ENCODE measurements at places on chromosomes 7 and 10.

DNA sequence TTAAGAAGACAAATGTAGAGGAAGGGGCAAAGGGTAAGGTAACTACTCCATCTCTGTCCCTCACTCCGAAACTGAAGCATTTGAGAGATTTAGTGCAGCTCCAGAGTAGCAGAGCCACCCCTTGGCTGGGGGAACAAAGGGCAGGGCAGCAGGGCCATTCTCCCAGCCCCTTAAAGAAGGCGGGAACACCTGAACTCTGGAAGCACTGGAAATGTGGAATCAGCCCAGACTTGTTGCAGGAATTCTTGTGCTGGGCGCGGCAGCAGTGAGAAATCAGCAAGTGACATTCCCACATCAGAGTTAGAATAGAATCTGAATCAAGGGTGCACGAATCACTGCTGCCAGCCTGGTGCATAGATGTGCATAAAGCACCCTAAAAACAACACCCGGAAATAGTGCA is 34.4 kb upstream of the GRM8 start:
- DNase-seq: no peak

DNA sequence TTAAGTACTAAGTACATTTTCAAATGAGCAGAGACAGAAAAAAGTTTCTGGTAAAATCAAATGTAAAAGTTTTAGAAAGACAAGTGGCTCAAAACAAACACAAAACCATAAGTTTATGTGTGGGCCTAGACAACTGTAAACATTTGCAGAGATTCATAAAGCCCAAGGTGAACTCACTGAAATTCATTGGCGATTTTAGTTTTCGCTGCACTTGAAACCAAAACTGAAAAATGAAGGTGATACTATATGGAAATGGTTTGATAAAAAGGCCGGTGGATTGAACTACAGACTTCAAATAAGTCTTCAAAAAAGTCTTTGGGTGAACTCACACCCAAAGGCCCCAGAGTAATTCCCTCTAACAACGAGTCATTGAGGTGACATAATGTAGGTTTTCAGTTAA is 1184.9 kb upstream of the C7orf33 start:
- DNase-seq: no peak

GRCh38 chr7:95229301-95229700 is 95.0 kb downstream of the PON1 start:
- no peak for DNase-seq

- DNase-seq: no peak
Measured at GRCh38 chr10:23585186-23585585, 146.3 kb downstream of the OTUD1 start.

GRCh38 chr10:31515819-31516402 is 196.9 kb downstream of the ZEB1 start:
- no peak for DNase-seq

DNA sequence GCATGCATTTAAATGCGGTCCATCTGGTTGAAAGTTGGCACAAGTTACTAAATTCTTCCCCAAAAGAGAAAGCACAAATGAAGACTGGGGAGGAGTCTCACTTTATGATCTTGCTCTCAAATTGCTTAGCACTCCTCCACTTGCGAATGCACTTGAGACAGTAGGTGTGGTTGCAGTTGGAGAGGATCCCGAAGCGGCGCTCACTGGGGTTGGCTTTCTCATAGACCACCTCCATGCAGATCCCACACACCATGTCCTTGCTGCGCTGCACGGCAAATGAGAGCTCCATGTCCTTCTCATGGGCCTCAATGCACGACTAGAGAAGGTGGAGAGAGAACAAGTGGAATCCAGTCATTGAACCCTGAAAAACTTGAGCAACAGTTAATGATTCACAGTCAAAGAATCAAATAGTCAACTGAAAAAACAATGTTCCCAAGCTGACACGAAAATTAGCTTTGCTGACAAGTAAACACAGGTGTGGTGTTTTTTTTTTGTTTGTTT is 22.7 kb downstream of the MKRN1 start:
- DNase-seq: no peak

- DNase-seq: no peak
Measured at GRCh38 chr7:103423467-103424179, 22.4 kb downstream of the SLC26A5 start.

DNA sequence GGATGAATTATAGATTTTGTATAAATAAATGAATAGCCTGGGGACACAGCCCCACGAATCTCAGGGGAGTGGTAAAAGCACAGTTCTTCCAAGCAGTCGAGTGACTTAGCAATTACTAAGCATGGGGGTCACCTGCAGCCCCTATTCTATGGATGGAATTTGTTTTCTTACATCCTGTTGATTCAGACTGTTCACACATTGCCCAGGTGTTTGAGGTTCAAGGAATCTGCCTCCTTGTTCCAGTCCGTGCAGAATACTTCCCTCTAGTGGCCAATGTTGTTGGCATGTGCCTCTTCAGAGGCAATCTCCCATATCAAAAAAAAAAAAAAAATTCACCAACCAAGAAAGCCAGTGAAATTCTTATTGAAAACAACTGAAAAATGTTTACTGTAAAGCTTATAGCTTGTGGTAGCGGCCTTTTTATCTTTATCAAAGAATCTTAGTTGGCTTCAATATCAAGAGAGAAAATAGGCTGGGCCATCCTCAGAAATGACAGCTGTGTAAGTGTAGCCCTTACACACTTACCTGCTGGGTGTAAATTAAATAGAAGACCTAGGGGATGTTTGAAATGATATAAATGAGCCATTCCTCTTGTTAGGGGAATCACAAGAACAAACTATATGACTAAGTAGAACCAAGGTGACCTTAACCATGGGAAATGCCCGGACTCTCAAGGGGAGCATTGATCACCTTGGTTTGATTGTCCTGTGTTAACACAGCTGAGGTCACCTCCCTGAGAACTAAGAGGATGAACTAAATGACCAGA is 7.8 kb downstream of the LIPM start:
- peak; percentile 54 for DNase-seq

DNA sequence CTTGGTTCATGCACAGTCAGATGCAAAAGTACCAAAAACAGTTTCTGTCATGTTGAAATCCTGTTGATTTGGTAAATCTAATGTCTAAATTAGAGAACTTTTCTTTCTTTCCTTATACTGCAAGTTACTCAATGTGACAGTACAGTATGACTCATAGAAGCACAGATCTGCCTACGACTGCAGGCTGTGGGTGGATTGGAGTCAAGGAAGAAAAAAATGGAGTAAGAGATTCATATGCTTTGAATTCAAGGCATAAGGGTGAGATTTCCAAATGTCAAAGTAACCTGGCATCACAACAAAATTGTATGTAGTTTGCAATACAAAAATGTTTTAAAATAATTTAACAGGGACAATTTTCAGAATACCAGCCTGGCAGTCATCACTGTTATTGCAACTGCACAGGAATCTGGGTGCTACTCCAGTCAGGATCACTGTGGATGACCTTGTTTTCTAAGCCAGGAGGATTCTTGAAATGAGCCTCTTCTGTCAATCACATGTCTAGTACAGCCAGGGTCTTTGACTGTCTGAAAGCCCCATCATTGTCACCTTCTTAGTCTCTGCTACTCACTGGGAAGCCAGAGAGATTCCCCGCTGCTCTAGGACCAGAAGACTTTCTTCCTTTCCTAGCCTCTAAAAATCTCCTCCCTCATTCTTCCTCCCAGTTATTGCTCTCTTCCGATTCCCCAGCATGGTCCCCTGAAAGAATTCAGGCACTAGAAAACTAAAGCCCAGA is 83.6 kb downstream of the CD36 start:
- no peak for DNase-seq

DNA sequence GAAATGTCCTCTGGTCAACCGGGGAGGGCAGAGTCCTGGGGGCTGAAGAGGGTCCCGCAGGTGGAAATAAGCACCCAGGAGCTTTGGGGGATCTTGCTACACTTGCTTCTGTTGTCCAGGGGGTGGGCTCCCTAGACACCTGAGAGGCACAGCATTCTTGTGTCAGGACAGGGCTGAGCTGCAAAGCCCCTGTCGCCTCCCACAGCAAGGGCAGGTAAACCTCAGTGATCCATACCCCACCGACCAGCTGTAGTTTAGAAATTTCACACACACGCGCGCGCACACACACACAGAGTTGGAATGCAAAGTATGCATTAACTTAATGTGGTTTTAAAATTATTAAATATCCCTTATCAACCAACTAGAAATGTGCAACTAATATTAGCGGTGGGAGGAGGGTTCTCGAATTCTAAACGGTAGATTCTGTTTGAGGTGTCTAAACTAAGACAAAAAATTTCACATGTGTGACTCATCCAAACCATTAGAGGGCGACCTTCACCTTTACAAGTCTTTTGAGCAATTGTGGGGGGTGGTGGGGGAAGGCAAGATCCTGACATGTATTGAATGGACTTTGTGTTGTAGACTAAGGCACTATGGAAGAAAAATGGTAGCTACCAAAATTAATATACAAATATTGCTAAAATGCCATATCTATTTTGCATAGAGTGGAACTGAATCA is 34.3 kb upstream of the PTF1A start:
- peak; percentile 55 for DNase-seq

DNA sequence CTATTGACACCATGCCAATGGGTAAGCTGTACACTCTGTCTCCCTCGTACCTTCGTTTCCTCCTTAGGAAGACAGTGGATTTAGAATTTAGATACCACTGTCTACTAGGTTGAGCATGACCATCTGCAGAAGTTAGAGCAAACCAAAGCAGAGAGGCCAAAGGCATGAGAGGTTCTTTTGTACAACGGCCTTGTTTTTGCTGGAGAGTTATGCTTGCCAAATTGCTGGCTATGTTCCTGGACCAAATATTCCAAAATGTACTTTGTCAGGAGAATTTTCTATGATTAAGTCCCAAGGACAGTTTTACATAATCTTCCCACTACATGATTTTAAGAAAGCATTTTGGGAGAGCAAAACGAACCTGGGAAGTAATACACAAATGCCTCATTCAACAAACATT is 47.9 kb upstream of the PLCE1 start:
- DNase-seq: no peak

GRCh38 chr10:108187408-108188012 is 1023.0 kb upstream of the SORCS1 start:
- DNase-seq: no peak

DNA sequence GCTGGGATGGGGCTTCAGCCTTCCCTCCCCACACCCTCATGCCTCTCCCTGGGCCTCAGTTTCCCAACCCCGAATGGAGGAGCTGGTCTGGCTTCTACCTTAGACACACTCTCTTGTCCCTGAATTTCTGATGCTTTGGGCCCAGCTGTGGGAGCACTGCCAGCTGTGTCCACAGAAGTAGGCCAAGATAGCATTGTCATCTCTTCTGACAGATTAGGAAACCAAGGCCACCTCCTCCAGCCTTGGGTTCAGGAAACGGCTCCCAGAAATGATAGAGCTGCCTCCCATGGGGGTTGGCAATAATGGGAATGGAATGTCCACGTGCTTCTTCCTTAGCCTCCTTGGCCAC is 1.3 kb downstream of the PPIF start:
- peak; percentile 64 for DNase-seq

GRCh38 chr7:125675640-125676039 is 746.0 kb upstream of the POT1 start:
- peak; percentile 54 for DNase-seq

DNA sequence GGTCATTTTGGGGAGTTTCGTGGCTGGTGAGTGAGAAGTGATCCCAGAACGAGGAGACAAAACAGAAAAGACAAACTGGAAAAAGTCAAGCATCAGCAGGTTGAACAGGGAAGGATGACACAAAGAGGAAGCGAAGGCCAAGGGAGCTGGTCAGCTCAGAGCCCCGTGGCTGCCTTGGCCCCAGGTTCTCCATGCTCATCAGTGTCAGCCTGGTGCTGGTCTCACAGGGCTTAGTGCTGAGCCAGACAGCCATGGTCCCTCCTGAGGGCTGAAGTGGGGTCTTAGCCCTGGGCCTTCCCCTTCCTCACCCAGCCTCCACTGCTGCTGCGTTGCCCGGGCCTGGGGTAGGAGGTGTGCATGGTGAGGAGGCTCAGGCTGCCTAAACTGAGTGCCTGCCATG is 183.6 kb downstream of the PFKFB3 start:
- DNase-seq: no peak

DNA sequence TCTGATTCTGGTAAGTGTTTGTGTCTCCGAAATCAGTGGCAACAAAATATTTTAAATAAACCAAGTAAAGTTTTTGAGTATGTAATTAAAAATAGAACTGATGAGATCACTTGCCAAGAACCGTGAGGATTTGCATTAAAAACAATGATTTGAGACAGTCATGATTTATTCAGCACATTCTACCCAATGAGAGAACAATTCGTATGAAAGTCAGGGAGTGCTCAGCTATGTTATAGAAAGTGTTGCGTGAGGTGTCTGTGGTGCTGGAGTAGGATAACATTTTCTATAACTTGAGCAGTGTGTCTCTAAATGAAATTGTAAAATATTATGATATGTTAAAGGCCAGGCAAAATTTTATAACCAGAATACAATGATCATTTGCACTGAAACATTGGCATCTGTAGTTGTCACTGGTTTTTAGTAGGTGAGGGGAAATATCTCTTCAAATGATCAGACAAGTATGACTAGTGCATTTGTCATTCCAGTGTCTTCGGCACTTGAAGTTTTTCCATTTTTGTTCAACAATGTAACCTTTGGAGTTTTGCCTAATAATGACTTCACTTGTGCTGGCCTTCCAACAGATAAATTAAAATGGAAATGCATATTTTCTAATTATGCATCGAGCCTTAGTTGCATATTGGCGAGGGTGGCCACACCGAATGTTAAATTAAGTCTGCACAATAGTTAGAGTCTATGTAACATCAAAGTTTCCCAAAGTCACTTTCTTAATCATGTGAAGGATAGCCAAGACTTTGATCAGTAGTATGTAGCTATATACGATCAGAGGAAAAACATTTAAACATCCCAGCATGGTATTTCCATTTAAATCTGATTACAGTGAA is 335.9 kb downstream of the GFRA1 start:
- DNase-seq: no peak

- DNase-seq: no peak
Measured at GRCh38 chr10:102682981-102683380, 31.2 kb downstream of the ARL3 start.
